ENCODE measurements at places on chromosomes 6 and 20. TPM values are rescaled to one million over a fixed set of nuclear protein-coding genes. Genes with fewer than 3 reads are reported as not detected.

HSPA1L gene
- 0.82 TPM for total RNA-seq

POU5F1 gene
- total RNA-seq: not detected

GRM1 gene
- total RNA-seq: not detected

FHL5 gene
- total RNA-seq: not detected

CDSN gene
- total RNA-seq: not detected

CRISP3 gene
- total RNA-seq: not detected

XKR7 gene
- total RNA-seq: not detected

PGC gene
- not detected for total RNA-seq

NNAT gene
- total RNA-seq: not detected

VSX1 gene
- not detected for total RNA-seq

TM9SF4 gene
- total RNA-seq: 44.1 TPM

MMP24 gene
- not detected for total RNA-seq

IPCEF1 gene
- total RNA-seq: not detected

PRSS35 gene
- not detected for total RNA-seq

TP53INP2 gene
- total RNA-seq: 2.2 TPM

RIMS4 gene
- 0.35 TPM for total RNA-seq

OPRM1 gene
- total RNA-seq: not detected

LY6G6F gene
- total RNA-seq: not detected

FAM184A gene
- 0.35 TPM for total RNA-seq

CST7 gene
- total RNA-seq: not detected

PKHD1 gene
- total RNA-seq: not detected

WFDC12 gene
- total RNA-seq: not detected

NRN1 gene
- total RNA-seq: 7.4 TPM

PRPH2 gene
- not detected for total RNA-seq

C20orf141 gene
- not detected for total RNA-seq

MEI4 gene
- total RNA-seq: not detected

ARMH2 gene
- total RNA-seq: not detected

SLC35B2 gene
- total RNA-seq: 67.5 TPM

LY6G5C gene
- total RNA-seq: 1.3 TPM

GRIK2 gene
- total RNA-seq: not detected

DYNLT1 gene
- 55.7 TPM for total RNA-seq

NT5E gene
- 62.1 TPM for total RNA-seq

CSNK2A1 gene
- total RNA-seq: 124 TPM

C6orf15 gene
- total RNA-seq: not detected

SPACA1 gene
- not detected for total RNA-seq

ARFGEF3 gene
- total RNA-seq: 0.62 TPM

MRAP2 gene
- total RNA-seq: 0.95 TPM

RIPOR2 gene
- 0.06 TPM for total RNA-seq

NR2E1 gene
- not detected for total RNA-seq

ACSS1 gene
- 1.4 TPM for total RNA-seq

SEMG1 gene
- not detected for total RNA-seq
